ENCODE measurements at places on chromosomes 5 and 9.

DNA sequence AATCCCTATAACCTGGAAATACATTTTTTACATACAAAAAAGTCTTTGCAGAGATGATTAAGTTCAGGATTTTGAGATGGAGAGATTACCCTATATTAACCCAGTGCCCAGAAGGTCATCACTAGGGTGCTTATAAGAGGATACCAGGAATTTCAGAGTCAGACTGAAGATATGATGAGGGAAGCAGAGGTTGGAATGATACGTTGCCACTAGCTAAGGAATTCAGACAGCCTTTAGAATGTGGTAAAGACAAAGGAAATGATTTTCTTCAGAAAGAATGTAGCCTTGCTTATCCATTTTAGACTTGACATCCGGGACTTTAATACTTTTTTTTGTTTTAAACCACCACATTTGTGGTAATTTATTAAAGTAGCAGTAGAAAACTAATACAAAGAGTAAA is 2176.8 kb upstream of the C9orf72 start:
- DNase-seq = no peak

- DNase-seq = no peak
Measured at GRCh38 chr5:112316006-112316405, 103.1 kb downstream of the EPB41L4A start.

- no peak for DNase-seq
Measured at GRCh38 chr9:73597771-73598170, 446.1 kb downstream of the ANXA1 start.

GRCh38 chr5:103598997-103599566 is 36.5 kb upstream of the NUDT12 start:
- DNase-seq = no peak

GRCh38 chr9:110327716-110328115 is 9.9 kb downstream of the TXNDC8 start:
- no peak for DNase-seq

GRCh38 chr5:139708877-139709581 is 60.9 kb downstream of the CXXC5 start:
- peak; percentile 98 for DNase-seq

- no peak for DNase-seq
Measured at GRCh38 chr5:16936989-16937438, 926 bp upstream of the MYO10 start.

GRCh38 chr5:177302354-177303110 is 987 bp downstream of the RAB24 start:
- no peak for DNase-seq

GRCh38 chr9:125965477-125965876 is 218.3 kb downstream of the PBX3 start:
- no peak for DNase-seq

- no peak for DNase-seq
Measured at GRCh38 chr9:88783711-88784083, 207.6 kb upstream of the S1PR3 start.

- no peak for DNase-seq
Measured at GRCh38 chr9:78158286-78158685, 77.6 kb upstream of the CEP78 start.

- peak; percentile 59 for DNase-seq
Measured at GRCh38 chr9:98491828-98492227, 216.9 kb downstream of the GABBR2 start.

DNA sequence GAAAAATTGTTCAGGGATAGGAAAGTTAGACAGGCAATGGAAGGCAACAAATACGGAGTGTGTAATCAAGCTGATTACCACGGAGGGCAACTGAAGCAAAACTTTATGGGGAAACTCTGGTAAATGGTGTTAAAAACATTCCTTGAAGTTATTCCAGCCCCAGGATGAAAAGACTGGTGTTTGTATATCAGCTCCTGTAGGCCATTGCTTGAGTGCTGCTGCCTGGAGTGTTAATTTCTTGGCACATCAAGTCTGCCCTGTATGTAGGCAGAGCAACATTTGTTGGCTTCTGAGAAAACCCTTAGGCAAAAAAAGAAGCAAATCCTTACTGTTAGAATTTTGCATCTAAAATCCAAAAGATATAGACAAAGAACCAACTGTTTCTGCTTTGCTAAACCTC is 686.5 kb upstream of the ACO1 start:
- DNase-seq = no peak

GRCh38 chr9:83701769-83702168 is 6.0 kb downstream of the UBQLN1 start:
- DNase-seq = peak; percentile 0

DNA sequence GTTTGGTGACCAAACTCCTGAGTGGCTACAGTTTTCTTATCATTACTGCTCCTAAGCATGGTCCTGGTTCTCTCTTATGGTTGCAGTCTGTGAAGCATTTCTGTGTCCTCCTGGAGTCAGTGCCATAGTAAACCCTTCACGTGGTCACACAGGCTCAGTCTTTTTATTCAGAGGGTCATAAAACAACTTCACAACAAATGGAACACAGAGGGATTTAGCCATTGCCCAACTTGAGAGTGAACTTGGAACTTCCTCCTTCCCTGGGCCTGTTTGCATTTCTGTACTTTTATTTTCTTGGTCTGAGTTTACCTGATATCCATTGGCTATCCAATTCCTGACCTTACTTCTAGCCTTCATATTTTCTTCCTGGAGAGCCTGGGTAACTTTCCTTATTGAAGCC is 144.9 kb downstream of the CCDC192 start:
- DNase-seq = no peak

DNA sequence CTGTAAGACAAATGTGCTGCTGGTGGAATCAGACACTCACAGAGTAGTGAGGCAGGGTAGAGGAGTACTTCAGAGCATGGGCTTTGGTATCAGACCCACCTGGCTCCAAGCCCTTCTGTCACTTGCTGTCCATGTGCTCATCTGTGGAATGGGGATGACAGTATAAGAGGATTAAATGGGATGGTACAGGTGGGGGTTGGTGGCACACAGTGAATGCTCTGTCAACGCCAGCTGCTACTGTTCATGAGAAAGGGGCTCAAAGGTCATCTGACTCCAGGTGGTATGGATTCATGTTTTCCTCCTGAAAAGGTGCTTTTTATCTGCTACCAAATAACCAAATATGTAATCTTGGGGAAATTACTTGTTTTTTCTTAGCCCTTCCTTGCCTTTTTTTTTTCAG is 23.0 kb upstream of the PPARGC1B start:
- no peak for DNase-seq

DNA sequence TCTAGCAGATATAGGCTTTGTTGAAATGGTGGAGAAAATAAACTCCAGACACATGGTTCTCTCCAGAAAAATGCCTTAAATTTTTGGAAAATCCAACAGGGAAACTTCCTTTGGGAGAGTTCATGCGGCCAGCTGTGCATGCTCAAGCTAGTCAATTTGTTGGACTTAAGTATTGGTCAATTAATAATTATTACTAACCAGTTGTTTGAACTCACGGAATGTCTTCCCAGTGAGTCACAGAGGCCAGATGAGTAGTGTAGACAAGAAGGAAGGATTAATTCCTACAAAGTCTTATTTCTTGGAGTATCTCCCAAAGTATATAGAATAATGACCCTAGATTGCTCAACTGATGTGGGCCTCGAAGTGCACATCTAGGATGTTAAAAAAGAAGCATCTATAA is 103.6 kb downstream of the MACIR start:
- no peak for DNase-seq

- no peak for DNase-seq
Measured at GRCh38 chr9:98519641-98520040, 189.1 kb downstream of the GABBR2 start.

- DNase-seq = no peak
Measured at GRCh38 chr9:127313042-127313560, 48.5 kb downstream of the GARNL3 start.

DNA sequence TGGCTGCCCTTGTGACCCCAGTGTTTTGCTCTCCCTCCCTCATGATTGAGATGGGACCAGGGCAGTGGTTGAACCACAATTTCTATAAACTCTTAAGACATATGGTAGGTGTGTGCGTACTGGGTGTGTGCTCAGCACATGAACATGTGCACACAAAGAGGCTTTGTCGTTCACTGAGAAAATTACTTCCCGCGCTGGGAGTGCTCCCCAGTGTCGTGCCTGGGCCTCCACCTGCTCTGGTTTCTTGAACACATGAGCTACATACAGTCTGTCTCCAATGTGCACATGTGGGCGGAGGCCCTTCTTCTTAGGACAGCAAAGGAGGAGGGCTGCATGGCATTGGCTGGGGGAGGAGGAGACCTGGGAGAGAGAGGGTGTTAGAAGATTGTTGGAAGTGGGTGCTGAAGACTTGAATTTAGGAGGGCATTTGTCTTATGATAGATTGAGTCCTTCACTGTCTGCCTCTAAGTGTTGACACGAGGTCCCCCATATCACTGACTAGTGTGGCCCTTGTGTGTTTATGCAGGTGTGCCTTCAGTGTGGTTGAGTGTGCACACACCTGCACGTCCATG is 170.0 kb downstream of the CACNA1B start:
- no peak for DNase-seq

DNA sequence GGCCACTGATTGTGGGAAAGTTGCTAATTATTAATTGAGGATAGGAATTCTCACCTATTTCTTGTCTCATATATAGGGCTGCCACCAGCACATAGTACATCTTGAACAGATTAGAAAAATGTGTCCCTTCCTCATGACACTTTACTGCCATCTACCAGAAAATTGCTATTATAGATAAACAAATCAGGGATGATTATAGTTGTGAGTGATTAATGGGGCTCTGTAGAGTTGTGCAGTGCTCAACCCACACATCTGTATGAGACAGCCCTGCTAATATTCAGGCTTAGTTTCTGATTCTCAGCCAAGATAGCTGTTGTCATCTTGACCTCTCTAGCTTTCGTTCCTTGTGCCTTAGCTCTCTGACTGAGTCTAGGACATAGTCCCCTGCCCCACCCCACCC is 373.3 kb downstream of the TLE4 start:
- DNase-seq = no peak

- no peak for DNase-seq
Measured at GRCh38 chr9:95273369-95274022, 44.0 kb downstream of the FANCC start.

DNA sequence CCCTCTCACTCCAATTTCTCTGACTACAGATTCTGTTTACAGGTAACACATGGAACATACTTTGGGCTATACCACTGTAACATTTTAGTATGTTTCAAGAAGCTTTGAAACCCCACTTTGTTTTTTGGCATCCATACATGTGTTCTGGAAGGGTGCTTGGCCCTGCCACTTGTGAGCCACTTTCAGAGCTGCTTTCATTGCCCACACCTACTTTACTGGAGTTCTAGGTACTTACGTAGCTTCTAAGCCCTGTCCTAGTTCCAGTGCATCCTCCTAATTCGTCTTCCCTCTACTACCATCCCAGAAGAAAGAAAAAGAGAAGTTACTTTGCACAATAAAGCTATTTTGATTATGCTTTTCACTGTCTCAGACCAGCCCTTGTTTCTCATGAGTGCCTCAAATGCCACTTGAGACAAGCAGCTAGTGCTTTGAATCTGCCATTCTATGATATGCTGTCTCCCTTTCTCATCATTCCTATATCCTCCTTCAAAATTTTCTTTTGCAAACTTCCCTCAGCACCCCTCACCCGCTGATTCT is 26.5 kb upstream of the C5orf47 start:
- no peak for DNase-seq

DNA sequence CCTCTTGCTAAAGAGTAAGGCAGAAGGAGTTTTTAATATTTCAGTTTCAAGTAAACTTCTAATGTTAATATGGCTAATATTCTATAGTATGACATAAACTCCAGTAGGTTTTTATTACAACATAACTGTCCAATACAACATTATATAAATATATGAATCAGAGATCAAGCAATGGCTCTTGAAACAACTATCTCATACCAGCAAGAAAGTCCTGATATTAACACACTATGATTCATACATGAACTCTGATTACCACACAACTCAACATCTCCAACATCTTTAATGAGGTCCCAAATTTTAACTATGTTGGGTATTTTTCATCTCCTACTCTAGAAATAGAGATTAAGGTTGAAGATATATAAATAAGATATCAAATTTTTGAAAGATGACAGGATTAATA is 878.3 kb downstream of the TLE1 start:
- DNase-seq = no peak

DNA sequence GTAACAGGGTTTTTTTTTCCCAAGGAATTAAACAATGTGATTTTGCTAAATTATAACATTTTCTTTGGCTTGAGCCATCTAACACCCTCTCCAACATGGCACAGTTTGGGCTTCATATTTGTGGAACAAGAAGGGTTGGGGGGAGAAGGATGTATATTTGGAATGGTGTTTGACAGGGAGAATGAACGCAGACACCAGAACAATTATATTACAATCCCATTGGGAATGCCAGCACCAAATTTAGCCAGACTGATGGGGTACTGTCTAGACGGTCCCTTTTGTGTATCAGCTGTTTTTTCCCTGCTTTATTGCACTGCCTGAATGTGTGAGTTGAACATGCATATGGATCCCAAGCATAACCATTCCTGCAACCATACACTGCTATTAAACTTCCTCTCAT is 130.9 kb upstream of the TMEM161B start:
- no peak for DNase-seq

- no peak for DNase-seq
Measured at GRCh38 chr5:1214936-1215220, 10.3 kb upstream of the SLC6A18 start.

DNA sequence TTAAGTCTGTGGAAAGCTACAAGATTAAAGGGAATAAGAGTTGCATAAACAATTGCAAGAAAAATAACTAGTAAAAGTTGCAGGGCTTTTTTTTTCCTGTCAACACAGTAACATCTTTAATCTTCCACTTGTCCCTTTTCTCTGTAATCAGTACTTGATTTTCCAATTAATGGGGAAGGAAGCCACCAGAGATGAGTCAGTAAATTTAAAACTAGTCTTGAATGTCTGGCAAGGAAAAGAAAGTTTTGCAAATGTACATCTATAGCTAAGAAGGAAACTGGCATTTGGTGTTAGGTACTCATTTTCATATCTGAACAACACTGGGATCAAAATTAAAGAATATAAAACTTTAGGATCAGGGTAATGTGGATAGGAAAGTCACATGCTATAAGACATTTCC is 17.1 kb downstream of the DAP start:
- no peak for DNase-seq

- DNase-seq = peak; percentile 43
Measured at GRCh38 chr5:141192110-141192725, at the start of gene PCDHB10. PCDHB10 (plus strand) TSS chr5:141192353; CDS start chr5:141192553, 200 bp downstream.

- no peak for DNase-seq
Measured at GRCh38 chr5:88401686-88402085, 133.0 kb upstream of the TMEM161B start.

DNA sequence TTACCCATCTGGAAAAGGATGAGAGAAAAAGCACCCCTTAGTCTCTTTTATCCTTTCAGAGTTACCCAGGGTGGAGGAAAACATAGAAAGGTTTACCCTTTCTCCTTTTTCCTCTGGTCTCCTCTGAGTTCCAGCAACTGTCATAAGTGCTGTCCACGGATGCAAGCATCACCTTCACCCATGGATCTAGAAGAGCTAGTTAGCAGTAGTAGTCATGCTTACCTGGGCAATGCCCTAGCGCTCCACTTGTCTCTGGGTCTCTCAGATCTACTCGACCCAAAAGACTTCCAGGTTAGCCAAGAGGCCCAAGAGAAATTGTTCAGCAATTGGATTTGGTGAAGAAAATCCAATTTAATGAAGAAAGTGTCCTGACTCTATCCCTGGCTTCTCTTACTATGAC is 656.2 kb upstream of the PTPRD start:
- no peak for DNase-seq

Measured in MG63 (cell line).